GM03348 (cell line): ENCODE measurements at places on chromosomes 12 and 14.

- no peak for DNase-seq
These were observed 133.2 kb downstream of the SCARB1 start for GRCh38 chr12:124730455-124730932.

GRCh38 chr14:29584992-29585391 lies 342.7 kb downstream of the PRKD1 start:
- peak; percentile 38 for DNase-seq

GRCh38 chr14:95045106-95045701 lies 112.1 kb downstream of the DICER1 start:
- DNase-seq = no peak

GRCh38 chr14:105938055-105938863 lies 411.9 kb downstream of the TMEM121 start:
- no peak for DNase-seq

DNA sequence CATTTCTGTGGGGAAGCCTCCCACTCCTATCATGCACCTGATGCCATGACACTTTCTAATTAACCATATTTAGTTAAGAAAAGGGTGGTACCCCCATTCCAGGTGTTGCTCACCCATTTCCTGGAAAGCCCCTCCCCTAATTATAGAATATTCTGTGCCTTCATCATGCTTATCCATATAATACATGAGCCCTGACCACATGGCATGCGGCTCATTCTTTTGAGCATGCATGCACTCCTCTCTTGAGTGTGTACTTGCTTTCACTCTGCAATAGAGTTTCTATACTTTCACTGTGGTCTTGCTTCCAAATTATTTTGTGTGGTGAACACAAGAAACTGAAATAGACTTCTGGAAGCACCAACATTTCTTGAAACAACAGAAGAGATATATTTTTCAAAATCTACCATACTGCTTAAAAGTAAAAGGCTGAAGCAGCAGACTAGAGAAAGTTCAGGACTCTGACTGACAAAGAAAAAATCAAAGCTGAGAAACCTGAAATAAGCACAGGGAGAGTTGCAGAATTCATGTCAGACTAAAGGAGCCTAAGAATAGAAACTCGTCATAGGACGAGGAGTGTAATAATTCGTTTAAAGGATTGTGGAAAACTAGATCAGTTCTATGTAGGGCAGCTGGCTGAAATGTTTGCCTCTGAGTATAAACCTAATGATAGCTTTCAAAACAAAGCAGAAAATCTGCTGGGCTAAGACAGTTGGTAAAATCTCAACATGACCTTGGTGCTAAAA lies 144.8 kb downstream of the KITLG start:
- no peak for DNase-seq

- peak; percentile 42 for DNase-seq
These were observed 9.9 kb downstream of the PMEL start for GRCh38 chr12:55955800-55956508.

- no peak for DNase-seq
These were observed 20.0 kb downstream of the UTP20 start for GRCh38 chr12:101299931-101300330.

- no peak for DNase-seq
These were observed 2.1 kb upstream of the NDRG2 start for GRCh38 chr14:21026988-21027315.
